HT1080 (cell line): ENCODE measurements at places on chromosomes 11 and 22. TPM values are rescaled to one million over a fixed set of nuclear protein-coding genes. Genes with fewer than 3 reads are reported as not detected.

- DNase-seq = no peak
These were observed 87.1 kb downstream of the MYEOV start for GRCh38 chr11:69380921-69381581.

GRCh38 chr11:119607726-119608125 is 121.3 kb downstream of the NECTIN1 start:
- no peak for DNase-seq

GRCh38 chr22:30047364-30047738 is 32.9 kb upstream of the HORMAD2 start:
- peak; percentile 39 for DNase-seq

DNA sequence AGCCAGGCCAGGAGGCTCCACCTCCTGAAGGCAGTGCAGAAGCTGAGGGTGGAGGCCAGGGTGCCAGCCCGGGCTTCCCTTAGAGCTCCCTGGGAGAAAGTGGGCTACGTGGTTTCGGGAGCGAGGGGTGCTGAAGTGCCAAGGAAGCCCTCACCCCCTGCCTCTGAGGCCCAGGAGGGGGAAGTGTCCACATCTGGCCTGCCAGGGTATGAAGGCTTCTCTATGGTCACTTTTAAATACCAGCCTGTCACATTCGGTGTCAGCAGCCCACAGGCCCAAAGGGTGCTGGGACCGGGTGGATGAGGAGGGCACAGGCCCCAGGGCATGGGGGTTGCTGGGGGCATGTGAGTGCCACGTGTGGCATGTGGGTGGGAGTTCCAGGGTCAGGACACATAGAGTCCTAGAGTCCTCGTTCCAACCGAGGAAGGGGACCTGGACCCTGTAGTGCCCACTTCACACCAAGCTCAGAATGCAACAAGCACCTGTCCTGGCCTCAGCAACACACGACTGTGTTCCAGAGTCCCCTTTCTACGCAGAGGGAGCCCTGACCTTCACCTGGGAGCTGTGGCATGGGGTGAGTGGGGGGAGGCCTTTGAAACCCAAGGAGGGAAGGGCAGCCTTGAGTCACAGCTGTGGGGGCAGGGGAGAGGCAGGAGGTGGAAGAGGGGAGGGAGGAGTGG is 1.7 kb downstream of the SHISA8 start:
- DNase-seq = no peak

- peak; percentile 18 for DNase-seq
These were observed 38.4 kb downstream of the MOB2 start for GRCh38 chr11:1447845-1448825.

GRCh38 chr11:127345819-127346459 is 345.4 kb upstream of the KIRREL3 start:
- DNase-seq = peak; percentile 16

- no peak for DNase-seq
These were observed 967.0 kb upstream of the FAT3 start for GRCh38 chr11:91257667-91258066.

- DNase-seq = peak; percentile 87
These were observed 3.3 kb upstream of the GRK2 start for GRCh38 chr11:67262731-67263675.

GRCh38 chr11:87215236-87215635 is 177.5 kb downstream of the TMEM135 start:
- peak; percentile 49 for DNase-seq

- no peak for DNase-seq
These were observed 34.6 kb downstream of the OTOG start for GRCh38 chr11:17581732-17582053.

DNA sequence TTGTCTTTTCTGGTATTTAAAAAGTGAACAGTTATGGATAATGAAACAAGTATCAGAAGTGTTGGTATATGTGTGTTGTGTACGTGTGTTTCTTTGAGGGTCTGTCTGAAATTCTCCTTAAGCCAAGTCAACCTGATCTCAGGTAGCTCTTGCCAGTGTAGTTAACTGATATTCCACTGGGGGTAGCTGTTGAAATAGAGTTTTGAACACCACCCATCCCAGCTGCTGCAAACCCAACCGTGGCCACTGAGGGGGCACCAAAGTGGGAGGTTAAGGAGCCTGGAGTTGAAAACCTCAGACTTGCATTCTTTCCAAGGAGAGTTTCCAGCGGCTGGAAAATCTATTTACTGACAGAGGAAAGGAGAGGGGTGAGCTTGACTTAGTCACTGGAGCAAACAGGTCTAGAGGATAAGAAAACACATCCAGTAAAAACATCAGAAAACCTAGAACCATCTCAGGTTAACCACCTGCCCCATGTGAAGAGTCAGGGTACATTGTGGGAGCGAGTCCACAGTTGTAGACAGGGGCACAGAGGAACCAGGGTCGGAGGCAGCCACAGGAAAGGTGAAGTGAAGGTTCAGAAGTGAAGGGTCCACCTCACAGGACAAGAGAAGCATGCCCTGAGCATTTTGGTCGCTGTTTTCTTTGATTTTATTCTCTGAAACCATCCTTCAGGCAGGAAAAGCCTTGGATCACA is 8.8 kb upstream of the CUL5 start:
- DNase-seq = peak; percentile 59

DNA sequence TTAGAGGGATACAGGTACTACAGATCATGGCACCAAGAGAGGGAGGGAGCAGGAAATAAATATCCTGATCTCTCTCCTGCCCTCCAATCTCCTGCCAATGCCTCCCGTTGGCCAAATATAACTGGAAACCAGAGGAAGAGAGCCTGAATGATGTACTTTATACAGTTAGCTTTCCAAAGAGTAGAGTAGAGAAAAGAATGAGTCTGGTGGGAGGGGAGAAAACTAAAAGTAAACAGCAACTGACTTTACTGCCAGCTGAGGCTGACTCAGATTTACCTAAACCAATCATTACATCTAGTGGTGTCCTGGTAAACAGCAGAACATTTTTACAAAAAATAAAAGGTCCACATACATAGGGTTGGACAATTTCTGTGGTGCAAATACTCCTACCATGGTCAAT is 5.1 kb downstream of the MPZL3 start:
- no peak for DNase-seq

- no peak for DNase-seq
These were observed 218.0 kb downstream of the ST3GAL4 start for GRCh38 chr11:126573325-126573978.

- no peak for DNase-seq
These were observed 12.7 kb upstream of the RGL4 start for GRCh38 chr22:23678133-23678532.

DNA sequence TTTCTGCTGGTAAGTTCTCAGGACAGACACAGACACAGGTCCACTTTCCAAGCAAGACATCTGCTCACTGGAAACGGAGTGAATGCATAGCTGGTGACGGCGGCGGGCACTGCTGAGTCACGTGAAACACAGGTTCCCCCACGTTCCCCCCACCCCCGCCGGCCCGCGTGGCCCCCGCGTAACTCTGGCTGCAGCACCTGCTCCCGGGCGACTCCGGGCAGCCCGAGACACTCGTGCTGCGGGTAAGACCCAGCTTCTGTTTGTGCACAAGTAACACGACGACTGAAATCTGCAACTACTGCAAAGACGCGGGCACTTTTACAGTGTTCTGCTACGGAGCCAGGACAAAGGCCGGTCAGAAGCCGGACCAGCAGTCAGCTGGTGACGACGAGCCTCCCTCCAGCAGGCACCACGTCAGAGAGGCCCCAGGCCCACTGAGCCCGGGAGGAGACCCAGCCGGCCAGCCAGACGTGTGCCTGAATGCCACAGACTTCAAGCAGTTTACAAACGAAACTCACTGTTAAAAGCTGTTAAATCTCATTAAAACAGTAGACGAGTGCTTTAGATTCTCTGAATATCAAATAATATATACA is 12.9 kb upstream of the ARFGAP3 start:
- no peak for DNase-seq

DNA sequence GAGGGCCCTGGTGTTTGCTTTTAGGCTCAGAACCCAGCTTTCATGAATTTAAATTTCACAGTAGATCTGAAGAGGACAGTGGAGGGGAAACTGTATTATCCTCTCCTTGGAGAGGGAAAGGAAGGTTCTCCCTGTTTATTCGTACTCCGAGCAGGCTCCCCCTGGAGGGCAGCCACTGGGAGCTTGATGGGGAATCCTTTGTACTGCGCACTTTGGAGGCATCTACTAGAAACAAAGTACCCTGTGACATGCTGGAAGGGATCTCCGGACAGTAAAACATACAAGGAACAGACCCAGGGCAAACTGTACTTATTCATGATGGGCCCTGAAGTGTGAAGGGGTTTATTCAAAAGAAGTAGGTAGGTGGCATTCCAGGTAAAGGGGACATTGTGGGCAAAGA is 27.2 kb downstream of the NAV2 start:
- no peak for DNase-seq

DNA sequence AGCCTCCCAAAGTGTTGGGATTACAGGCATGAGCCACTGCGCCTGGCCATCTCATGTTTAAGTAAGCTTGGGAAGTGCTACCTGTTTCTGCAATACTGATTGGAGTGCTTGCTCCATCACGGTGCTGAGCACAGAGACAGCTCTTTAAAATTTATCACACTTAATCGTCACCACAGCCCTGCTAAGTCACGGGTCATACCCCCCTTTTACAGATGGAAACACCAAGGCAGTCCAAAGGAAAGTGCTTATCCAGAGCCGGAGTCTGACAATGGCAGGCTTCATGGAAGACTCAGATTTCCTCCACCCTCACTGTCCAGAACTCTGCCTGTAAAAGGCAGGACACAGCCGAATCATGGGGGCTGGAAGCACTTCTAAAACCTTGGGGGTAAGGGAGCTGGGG is 2.7 kb upstream of the C22orf15 start:
- DNase-seq = no peak

DNA sequence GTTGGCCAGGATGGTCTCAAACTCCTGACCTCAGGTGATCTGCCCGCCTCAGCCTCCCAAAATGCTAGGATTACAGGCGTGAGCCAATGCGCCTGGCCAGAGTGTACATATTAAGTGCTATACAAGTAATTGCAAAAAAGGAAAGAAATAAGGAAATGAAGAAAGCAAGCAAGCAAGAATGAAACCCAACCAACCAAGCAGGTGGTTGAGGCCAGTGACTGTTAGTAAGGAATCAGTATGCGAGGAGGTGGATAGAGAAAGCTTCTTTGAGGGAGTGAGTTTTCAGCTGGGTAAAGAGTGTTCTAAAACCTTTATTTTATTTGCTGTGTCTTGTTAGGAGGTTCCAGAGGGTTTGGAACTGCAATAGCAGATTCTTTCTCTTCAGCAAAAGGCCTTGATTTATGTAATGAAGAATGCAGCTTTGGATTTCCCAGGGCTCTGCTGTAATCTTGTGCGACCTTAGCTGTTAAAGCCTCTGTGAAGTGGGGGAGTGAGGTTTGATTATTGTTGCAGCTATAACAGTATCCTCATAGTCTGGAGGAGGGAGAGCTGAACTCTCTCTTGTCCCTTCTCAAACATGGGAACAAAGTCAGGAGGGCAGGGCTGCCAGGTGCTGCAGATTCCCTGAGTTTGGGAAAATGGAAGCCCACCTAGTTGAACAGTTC is 5.7 kb downstream of the AMPD3 start:
- no peak for DNase-seq

DNA sequence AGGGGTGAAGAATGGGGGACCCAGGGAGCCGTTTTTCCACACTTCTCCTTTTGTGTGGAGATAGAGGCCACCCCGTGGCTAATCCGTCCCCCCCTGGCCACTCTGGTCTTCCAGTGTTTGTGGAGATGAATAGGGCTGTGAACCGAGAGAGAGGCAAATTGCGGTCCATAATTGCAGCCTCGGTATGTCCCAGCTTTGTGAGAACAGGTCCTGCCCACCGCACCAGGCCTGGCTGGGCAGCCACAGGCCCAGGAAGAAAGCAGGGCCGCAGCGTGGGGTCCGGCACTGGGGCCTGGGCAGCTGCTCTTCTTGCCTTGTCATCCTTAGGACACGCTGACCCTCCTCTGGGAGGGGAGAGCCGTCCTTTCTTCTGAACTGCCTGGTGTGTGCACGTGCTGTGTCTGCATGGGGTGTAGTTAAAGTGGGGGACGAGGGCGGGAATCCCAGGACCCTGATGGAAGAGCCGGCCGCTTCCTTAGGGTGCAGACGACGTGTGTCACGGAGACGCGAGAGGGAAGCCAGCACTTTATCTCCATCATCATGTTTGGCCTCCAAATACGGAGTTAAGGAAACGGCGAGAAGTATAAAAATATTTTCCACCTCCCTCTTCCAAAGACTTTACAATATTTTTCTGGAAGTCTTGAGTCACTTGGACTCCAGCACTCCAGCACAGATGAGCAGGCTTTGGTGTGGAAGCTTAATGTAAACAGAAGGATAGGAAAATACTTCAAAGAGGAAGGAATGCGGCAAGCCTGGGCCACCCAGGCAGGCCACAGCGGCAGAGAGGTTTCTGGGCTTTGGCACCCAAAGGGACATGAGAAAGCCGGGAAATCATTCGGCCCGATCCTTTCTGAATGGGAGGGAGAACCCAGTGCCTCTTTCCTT is 1248.4 kb downstream of the BRD1 start:
- DNase-seq = no peak

GRCh38 chr11:35216962-35217678 is 78.1 kb downstream of the CD44 start:
- no peak for DNase-seq

DNA sequence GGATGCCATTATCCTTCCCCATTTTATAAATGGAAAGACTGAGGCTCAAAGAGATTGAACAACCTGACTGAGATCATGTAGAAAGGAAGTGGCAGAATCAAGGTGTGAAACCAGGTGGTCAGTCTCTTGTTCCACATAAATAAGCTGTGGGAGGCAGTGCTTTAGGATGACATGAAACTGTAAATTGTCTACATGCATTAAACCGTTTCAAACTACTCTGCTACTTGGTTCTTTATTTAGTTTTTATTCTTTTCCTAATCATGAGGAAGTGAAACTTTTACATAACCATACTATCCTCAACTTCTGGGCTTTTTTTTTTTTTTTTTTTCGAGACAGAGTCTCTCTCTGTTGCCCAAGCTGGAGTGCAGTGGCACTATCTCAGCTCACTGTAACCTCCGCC is 34.9 kb downstream of the CADM1 start:
- DNase-seq = no peak

- no peak for DNase-seq
These were observed 10.9 kb downstream of the HEPHL1 start for GRCh38 chr11:94032066-94032465.

The SLC25A45 gene
- 1.4 and 1.9 TPM in 2 replicates for total RNA-seq

The PIM3 gene
- total RNA-seq = 56.8 and 58.1 TPM in 2 replicates

The MEI1 gene
- total RNA-seq = 1.4 and 2.4 TPM in 2 replicates

The AP5B1 gene
- 10.3 and 13.6 TPM in 2 replicates for total RNA-seq

The P2RY6 gene
- 0.33 TPM in 1 of 2 replicates, not detected in the other for total RNA-seq

The MS4A4A gene
- total RNA-seq = not detected in 2 replicates

The ROM1 gene
- total RNA-seq = 3.3 and 7.7 TPM in 2 replicates

The MB gene
- total RNA-seq = not detected in 2 replicates

The IL17REL gene
- not detected in 2 replicates for total RNA-seq

The DNAJC4 gene
- total RNA-seq = 2.9 and 11.1 TPM in 2 replicates
